ENCODE measurements at places on chromosomes 3 and 15.

GRCh38 chr3:81764665-81765064 is 3.2 kb upstream of the GBE1 start:
- no peak for DNase-seq

DNA sequence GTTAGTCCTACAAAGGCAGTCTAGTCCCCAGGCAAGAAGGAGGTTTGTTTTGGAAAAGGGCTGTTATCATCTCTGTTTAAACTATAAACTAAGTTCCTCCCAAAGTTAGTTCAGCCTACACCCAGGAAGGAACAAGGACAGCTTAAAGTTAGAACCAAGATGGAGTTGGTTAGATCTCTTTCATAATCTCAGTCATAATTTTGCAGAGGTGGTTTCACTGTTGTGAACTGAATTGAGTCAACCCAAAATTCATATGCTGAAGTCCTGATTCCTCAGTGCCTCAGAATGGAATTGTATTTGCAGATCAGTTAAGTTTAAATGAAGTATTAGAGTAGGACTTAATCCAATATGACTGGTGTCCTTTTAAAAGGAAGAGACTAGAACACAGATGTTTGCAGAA is 101.0 kb upstream of the C3orf80 start:
- DNase-seq = no peak

DNA sequence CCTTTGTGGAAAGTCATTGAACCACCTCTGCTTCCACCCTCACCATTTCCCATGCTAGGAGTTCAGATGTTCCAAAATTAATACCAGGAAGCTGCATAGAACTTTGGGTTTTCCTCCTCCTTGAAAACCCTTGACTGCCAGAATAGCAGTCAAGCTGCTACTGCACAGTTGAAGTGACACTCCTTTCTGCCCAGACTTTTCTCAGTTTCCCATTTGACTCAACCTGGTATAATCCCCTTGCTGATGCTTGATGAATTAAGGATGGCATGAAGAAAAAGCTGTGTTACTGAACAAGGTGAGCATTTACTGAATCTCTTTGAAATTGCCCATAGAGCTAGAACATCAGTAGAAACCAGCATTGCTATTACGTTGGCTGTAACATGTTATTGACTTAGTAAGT is 286.0 kb downstream of the EDEM1 start:
- DNase-seq = no peak

- DNase-seq = no peak
Observed at GRCh38 chr3:190491533-190492054, 22.3 kb upstream of the IL1RAP start.

- no peak for DNase-seq
Observed at GRCh38 chr3:167913219-167913835, 177.8 kb downstream of the SERPINI1 start.

DNA sequence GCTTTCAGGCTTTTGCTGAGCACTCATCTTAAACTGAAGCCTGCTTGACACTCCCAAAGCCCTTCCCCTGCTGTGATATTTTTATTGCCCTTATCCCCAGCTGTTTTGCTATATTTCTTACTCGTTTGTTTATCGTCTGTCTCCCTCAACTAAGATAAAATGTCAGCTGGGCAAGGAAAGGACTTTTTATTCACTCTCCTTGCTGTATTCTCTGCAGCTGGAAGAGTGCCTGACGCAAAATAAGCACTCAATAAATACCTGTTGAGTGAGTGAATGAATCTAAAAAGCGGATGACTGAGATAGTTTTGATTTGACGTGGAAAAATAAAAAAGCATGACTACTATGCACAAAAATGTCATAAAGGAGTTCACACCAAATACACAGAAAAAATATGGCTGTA is 84.8 kb upstream of the POMGNT2 start:
- no peak for DNase-seq

DNA sequence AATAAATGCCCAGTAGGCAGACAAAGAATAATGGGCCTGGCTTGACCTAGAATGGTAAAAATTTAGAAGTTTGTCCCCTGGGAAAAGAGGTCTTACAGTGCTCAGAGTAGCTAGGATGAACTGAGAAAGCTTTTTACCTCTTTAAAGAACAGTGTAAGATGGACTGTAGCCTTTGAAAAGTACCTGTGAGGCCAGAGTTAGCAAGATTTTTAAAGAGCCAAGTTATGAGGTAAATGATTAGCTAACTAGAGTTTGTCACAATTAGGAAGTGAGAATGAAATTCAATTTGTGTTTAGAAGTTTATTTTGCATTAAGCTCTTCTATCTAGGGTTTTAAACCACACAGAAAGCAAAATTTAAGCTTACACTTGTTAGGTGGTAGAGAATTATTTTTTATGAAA is 480.9 kb downstream of the ZIC1 start:
- no peak for DNase-seq

- DNase-seq = no peak
Observed at GRCh38 chr3:116241677-116242076, 203.6 kb downstream of the LSAMP start.

- no peak for DNase-seq
Observed at GRCh38 chr15:85318048-85318731, 62.2 kb upstream of the AKAP13 start.

DNA sequence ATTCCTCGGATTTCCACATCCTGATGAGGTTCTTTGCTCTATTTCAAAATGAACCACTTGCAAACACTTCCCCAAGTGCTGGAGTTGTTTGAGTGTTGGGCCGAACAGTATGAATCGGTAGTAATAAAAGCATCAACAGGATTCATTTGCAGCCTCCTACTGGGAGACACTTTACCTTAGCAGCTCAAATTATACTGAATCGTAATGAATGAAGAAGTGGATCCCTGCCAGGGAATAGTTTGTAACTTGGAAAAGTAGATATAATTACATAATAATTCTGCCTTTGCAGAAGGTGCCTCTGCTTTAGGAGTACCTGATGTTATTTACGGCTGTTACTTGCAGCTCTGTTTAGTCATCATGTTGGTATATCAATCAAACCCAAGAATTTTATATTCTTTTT is 669.1 kb downstream of the CADM2 start:
- DNase-seq = no peak

- DNase-seq = no peak
Observed at GRCh38 chr3:45497963-45498362, 96.6 kb upstream of the LIMD1 start.

DNA sequence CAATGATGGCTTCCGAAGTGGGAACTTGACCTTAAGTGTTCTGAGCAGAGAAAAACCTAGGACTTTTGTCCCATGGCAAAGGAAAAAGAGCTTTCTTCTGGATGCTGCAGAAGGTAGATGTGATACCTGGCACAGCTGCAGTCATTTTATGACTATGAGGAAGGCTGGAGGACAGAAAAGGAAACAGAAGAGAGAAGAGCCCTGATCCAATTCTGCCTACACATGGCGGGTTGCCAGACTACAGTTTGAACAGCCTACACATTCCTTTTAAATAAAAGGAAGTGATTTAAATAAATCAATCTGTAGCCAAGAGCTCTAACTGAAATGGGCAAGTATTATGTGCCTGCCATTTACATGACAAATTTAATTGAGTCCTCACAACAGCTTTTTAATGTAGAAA is 43.6 kb upstream of the CHRNB4 start:
- DNase-seq = no peak

DNA sequence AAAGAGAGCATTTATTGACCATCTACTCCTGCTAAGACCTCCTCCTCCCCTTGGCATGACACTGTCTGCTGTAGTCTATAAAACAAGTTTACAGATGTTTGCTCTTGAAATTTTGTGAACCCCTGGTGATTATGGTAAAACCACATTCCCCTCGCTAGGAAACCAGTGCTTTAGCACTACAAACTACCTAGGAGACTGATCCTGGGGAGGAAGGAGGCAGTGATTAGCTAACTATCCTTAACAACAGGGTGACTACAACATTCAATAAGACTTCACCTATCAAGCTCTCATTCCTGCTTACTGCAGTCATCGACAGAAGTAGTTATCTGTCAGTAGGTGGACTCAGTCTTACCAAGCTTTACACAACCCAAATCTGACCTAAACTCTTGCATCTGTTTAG is 371.3 kb downstream of the TUSC7 start:
- no peak for DNase-seq

- DNase-seq = no peak
Observed at GRCh38 chr3:195698647-195699387, 22.0 kb upstream of the MUC20 start.

DNA sequence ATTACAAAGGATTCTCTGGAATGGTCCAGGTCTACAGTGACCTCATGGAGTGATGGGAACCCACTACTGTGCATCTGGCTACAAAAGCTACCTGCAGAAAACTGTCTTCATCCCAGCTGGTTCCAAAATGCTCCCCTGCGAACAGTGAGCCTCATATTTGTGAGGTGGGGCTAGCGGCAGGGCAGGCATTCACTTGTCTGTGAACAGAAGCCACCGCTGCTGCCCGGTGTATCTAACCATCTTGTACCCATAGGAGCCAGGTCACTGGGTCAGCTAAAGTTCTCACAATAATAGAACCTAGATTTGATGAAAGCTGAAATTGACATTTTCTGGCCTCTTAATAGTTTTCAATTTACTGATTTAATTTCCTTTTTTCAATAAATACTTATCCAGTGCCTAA is 150.7 kb downstream of the KLF13 start:
- no peak for DNase-seq

DNA sequence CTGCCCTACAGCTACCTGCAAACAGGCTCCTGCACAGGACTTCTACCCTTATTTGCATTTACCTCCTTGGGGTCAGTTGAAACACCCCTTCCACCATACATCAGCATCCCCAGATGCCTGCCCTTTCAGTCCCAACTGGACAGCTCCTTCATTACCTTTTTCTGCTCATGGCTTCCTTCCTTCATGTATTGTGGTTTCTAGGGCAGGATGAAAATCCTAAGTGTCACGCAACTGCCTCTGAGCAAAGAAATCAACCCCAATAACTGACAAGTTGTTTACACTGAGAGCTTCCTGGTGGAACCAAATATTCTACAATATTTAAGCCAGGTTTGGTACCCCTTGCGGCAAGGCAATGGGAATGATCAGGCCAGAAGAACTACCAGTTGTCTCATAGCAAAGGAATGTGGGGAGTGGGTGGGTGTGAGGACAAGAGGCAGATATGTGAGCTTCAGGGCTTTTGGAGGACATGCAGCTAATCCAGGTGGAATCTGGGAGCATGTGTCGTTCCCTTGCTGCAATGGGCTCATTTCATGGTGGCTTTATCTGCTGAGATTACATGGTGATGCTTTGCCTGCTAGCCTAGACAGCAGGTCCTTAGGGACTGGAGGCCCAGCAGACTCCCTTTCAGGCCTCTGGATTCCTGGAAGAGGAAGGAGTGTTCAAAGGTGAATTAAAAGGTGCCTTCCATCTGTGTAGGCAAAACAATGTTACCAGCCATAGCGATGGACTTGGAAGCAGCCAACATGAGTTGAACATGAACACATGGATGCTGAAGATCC is 34.9 kb downstream of the PPCDC start:
- DNase-seq = no peak

GRCh38 chr15:29457729-29458128 is 188.1 kb upstream of the NSMCE3 start:
- no peak for DNase-seq

DNA sequence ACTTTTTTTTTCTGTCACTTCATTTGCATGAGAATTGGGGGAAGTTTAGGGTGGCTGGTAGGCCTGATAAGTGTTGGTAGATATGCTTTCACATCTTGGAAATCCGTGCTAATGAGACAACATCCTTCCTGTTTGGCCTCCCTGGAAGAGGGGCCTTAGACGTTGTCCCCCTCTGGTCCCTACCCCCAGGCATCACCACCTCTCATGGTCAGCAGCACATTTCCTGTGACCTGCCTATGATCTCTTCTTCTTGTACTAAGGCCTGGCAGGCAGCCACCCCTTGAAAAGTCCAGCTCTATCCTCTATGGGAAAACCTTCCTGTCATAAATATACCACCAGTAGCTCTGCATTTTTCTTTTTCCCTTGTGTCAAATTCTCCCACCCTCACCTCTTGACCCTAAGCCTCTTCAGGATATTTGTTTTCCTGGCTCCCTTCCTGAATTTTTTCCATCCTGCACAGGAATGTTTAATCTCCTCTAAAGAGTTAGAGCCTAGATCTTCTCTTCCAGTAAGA is 107.8 kb downstream of the SNRK start:
- DNase-seq = no peak

- DNase-seq = no peak
Observed at GRCh38 chr15:49315391-49315823, 107.6 kb upstream of the FGF7 start.

DNA sequence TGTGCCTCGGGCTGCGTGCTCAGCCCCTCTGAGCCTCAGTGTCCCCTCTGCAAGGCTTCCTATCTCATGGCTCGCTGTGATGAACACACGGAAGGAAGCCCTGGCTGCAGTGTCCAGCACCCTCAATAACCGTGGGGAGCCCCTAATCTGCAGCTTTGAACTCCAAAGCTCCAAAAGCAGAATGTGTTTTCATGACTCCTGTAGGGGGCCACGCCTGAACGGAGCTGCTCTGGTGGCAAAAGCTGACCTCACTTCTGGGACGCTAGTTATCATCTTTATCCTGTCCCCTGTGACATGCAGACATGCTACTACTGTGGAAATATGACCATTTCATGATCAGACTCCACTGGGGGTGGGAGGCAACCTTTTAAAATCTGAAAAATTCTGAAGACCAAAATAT is 98.8 kb downstream of the SEC22A start:
- DNase-seq = no peak

GRCh38 chr15:28191832-28192231 is 92.7 kb upstream of the OCA2 start:
- DNase-seq = peak; percentile 45

GRCh38 chr3:81295906-81296577 is 465.4 kb downstream of the GBE1 start:
- no peak for DNase-seq

- DNase-seq = no peak
Observed at GRCh38 chr15:24916305-24917009, 38.3 kb upstream of the SNRPN start.

DNA sequence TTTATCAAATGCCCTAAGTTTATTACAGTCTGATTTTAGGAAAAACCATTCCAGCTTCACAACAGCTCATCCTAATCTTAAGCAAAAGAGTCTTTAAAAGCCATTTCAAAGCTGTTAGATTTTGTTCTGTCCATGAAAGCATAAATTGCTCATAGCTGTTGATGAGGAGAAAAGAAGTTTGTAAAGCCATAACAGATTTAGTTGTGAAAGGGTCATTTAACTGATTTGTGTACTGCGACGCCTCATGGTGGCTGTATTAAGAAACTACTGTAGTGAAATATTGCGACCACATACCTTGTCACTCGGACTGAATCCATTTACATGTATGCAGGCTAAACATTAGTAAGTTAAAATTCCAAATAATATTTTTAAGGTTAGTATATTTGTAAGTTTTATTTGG is 20.9 kb downstream of the BBX start:
- no peak for DNase-seq
